ENCODE measurements at places on chromosomes 13 and 19.

DNA sequence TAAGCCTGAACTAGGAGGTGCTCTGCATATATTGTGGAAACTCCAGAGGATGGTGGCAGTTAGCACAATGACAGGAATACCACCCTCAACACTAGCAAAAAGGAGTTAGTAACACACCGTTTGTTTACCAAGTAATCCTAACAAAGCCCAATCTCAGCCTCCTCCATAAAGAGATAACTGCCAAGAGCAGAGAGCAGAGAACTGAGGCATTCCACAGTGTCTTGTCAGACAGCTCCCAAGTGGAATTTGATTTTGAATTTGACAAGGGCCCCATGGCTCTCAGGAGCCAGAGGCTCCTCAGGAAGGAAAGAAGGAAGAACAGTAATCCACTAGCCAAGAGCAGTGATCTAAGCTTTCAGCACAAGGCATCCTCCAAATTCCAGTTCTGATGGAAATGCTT lies 298.6 kb downstream of the DCLK1 start:
- no peak for DNase-seq

DNA sequence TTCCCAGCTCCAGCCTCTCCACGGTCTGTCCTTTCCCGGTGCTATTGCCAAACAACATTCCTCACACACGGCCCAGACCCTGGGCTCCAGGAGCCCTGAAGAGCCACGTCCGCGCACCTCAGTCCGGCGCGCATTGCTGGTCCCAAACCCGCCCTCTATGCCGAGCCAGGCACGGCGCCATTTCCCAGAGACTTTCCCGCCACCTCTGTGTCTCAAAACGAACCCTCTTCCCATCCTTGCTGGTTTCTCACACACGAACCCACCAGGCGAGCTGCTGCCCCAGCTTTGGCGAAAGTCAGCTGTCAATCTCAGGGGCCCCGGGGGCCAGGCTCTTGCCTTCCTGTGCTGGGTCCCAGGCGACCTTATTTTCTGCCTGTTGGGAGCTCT lies 28.0 kb upstream of the F7 start:
- no peak for DNase-seq

GRCh38 chr13:112713517-112714253 lies 23.8 kb downstream of the ATP11A start:
- no peak for DNase-seq

DNA sequence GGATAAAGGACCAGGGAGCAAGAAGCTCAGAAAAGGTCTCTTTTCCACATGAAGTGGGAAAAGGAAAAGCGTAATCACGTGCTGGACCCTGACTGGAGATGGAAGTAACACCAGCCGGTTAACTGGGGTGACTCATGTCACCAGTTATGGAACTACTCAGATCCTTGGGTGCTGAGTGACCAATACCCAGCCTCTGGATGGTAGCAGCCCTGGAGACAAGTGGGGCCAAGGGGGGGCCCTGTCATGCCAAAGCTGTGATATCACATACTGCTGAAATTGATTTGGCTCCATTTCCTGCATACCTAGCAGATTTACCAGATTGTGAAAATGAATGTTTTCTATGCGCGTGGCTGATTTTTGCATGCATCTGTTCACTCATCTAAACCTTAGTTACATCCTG lies 158.9 kb downstream of the ZIC5 start:
- DNase-seq = no peak

DNA sequence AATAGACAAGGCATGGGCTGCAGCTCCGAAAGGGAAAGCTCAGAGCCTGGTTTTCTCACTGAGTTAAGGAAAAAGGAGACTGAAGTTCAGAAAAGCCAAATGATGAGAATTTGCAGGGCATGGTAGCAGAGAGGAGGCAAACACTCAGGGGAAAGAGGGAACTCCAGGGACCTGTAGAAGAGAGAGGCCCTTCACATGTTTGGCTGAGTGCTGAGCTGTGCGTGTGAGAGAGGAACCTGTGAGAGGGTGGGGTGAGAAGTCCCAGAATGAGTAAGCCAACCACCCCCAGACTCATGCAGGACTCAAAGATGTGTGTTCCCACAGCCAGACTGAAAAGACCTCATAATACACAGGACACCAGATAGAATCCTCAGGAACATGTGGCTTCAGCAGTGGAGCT lies 2.8 kb upstream of the CRYL1 start:
- no peak for DNase-seq

DNA sequence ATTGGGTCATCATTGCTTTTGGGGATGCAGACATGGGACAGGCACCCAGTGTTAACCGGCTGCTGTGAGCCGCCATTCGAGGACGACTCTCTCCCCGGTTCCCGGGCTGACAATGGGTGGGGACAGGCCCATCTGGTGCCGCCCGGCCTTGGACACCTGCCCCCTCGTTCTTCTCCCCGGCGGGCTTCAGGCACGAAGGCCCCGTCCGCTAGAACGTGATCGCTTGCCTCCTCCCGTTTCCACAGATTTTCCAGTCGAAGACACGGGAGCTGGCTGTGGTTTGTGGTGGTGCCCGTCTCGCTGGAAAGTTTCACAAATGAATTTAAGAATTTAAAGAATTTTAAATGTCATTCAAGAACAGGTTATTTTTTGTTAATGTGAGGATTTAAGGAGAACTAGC lies 2.0 kb downstream of the PALM start:
- DNase-seq = no peak

GRCh38 chr13:103898481-103898880 lies 832.3 kb upstream of the SLC10A2 start:
- peak; percentile 56 for DNase-seq

GRCh38 chr19:18650468-18651041 lies 13.7 kb downstream of the KLHL26 start:
- DNase-seq = no peak

DNA sequence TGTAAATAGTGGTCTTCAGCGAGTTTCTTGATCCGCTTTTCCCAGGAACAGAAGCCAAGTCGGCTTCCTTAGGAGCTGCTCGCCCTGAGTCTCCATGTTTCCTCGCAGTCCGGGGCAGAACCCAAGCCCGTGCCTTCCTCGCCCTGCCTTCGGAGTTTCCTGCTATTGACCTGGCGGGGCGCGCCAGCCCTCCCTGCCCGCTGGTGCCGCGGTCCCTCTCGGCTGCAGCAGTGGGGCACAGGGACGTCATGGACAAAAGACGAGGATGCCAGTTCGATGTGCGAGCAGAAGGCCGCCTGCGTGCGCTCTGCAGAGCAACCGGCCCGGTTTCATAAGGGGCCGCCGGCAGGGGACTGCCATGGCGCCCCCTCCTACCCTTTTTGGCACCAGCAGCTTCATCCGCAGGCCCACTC lies 156.6 kb downstream of the TM9SF2 start:
- DNase-seq = no peak

DNA sequence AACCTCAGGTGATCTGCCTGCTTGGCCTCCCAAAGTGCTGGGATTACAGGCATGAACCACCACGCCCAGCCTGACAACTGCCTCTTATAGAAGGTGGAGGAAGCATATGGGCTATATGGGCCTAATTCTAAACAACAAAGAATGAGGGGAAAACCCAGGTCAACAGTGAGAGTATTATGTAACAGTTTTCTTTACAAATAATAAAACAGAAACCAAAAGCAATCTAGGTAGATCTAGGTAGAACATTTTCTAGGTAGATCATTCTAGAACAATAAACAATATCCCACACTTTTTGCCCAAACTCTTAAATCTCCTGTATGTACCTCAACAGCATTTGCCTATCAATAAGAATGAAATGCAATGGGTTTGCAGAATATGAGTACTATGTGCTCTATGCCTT lies 267.4 kb downstream of the ABCC4 start:
- DNase-seq = no peak

- peak; percentile 28 for DNase-seq
These were observed at the start of gene EDNRB for GRCh38 chr13:77918391-77919245. EDNRB (minus strand) TSS chr13:77918831; CDS start chr13:77918573, 258 bp downstream.

- DNase-seq = no peak
These were observed 33.7 kb upstream of the TDRD3 start for GRCh38 chr13:60363288-60363687.

Measured in BE2C (cell line).